Daoy (cell line): ENCODE measurements at places on chromosomes 1 and 21. TPM values are rescaled to one million over a fixed set of nuclear protein-coding genes. Genes with fewer than 3 reads are reported as not detected.

- peak; percentile 93 for DNase-seq
Observed at GRCh38 chr1:84253891-84254290, 47.6 kb upstream of the SAMD13 start.

GRCh38 chr1:245693941-245694752, 539.4 kb downstream of the KIF26B start:
- DNase-seq = no peak

DNA sequence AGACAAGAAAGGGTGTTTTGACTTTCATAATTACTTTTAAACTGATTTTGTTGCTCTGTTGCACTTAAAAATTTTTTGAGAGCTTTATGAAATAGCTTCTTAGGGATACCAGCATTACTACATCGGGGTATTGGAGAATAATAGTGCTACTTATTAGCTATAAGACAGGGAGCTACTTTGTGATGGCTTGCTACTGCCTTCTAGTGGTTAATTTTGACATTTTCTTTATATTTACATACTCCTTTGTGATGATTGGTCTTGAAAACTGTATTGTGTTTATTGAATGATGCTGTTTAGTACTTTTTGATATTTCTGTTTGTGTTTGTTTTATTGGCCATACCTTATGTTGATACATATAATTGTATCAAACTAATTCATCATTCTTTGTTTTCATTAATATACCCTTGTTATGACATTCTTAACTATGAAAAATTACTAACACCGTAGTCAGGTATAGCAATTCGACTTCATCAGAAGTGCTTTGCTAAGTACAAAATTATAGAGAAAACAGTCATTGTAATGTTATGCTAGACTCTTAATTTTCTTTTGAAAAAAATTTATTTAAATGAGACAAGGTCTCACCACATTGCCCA, 85.5 kb downstream of the CLIC4 start:
- DNase-seq = peak; percentile 33

GRCh38 chr1:207868774-207869721, 41.9 kb downstream of the CD34 start:
- peak; percentile 87 for DNase-seq

DNA sequence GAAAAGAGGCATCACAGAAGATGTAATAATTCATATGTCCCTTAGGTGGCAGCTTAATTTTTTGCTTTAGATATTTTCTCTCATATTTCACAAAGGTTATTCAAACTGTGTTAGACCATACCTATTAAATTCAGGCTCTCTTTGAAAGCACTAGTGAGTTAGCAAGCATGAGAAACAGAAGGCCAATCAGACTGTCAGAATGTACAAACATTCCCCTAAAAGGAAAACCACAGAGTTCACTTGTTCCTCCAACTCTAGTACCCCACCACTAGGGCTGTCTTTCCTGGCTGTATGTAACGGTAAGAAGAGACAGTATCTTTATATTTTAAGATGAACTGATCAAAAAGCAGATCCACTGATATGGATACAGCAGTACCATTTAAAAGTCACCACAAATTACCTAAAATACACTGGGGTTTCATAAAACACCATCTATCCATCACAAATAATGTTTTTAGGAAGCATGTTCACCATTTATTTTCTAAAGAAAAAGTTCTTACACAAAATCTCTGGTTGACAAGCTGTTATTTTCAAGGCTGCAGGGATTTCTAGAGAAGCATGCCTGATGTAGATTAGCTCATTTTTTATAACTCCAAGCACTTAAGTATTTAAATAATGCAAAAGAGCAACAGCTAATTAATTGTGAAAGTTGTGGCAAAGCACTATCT, 1.8 kb downstream of the ARPC5 start:
- DNase-seq = peak; percentile 76

- DNase-seq = peak; percentile 60
Observed at GRCh38 chr1:183365676-183366075, 52.5 kb downstream of the NMNAT2 start.

AQP10 gene
- not detected in 2 replicates for total RNA-seq

DNA sequence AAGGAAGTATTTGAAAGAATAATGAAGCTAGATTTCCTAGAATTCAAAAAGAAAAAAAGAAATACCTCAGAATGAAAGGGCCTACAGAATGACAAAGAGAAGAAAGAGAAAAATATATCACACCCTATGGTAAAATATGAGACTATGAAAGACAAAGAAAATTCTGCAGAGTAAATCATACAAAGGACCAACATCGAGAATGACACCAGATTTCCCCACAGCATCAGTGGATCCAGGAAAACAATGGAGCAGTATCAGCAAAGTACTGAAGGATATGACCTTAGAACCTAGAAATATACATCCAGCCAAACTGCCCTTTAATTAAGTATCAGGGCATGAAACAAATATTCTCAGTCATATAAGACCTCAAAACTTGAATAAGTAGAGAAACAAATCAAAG, 21.2 kb upstream of the IFNAR2 start:
- DNase-seq = no peak

DNA sequence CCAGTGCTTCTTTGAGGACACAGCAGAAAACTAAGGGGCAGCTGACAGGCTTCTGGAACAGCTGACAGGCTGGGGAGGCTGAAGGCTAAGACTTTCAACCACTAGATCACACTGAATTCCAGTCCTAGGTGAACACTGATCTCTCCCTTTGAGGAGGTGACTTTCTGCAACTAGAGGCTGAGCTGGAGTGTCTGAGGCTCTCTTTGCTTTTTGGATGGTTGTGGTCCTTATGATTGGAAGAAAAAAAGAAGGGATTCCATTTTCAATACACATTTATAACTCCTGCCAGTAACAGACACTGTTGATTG, 1.4 kb downstream of the IL6R start:
- DNase-seq = no peak

DNA sequence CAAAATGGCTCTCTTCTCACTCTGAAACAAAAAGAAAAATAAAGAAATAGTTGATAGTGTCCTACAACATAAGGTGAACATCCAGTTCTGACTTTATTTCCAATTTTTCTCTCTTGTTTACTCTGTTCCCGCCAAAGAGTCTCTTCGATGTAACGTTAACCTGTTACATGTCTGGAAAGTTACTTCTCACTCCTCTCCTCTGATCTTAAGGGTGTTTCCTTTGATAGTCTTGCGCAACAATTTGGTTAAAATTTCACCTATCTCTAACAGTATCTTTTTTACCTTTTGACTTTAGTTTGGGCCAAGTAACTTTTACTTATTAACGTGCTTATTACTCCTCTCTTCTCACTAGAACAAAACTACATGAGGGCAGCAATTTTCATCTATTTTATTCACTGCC, 1450.2 kb downstream of the BRINP3 start:
- DNase-seq = no peak

GRCh38 chr1:154955039-154955717, 721 bp downstream of the PBXIP1 start:
- DNase-seq = peak; percentile 64

EXTL1 gene
- total RNA-seq = 0.06 and 0.15 TPM in 2 replicates

- DNase-seq = no peak
Observed at GRCh38 chr1:212141404-212141803, 105.9 kb downstream of the DTL start.

TEDDM1 gene
- not detected in 2 replicates for total RNA-seq

- peak; percentile 66 for DNase-seq
Observed at GRCh38 chr1:24932284-24932683, 2.2 kb upstream of the RUNX3 start.

- peak; percentile 23 for DNase-seq
Observed at GRCh38 chr1:189158155-189158554, 1319.5 kb downstream of the BRINP3 start.

CSF3R gene
- total RNA-seq = not detected in 2 replicates

GRCh38 chr1:107599220-107599619, 365.8 kb downstream of the VAV3 start:
- DNase-seq = no peak
